ENCODE measurements at places on chromosomes 6 and 20. TPM values are rescaled to one million over a fixed set of nuclear protein-coding genes. Genes with fewer than 3 reads are reported as not detected.

CTSZ gene
- total RNA-seq, result 35.3 TPM

DNAH8 gene
- total RNA-seq, result 0.11 TPM

TP53TG5 gene
- not detected for total RNA-seq

MUC21 gene
- not detected for total RNA-seq

EMILIN3 gene
- total RNA-seq, result not detected

C20orf141 gene
- total RNA-seq, result not detected

TXNDC5 gene
- 79.8 TPM for total RNA-seq

CCN6 gene
- total RNA-seq, result not detected

C2 gene
- 0.73 TPM for total RNA-seq

SLC52A3 gene
- total RNA-seq, result not detected

RGS17 gene
- 0.02 TPM for total RNA-seq

RBL1 gene
- 45.0 TPM for total RNA-seq

BPIFB2 gene
- total RNA-seq, result not detected

BPIFB1 gene
- total RNA-seq, result not detected

FNDC1 gene
- 0.04 TPM for total RNA-seq

LHFPL5 gene
- not detected for total RNA-seq

ABHD16B gene
- not detected for total RNA-seq

RBBP8NL gene
- not detected for total RNA-seq

ZNF341 gene
- total RNA-seq, result 5.0 TPM

RIPOR2 gene
- total RNA-seq, result 58.2 TPM

GCM1 gene
- total RNA-seq, result not detected

ADA gene
- 21.3 TPM for total RNA-seq

RFX6 gene
- total RNA-seq, result not detected

BRD2 gene
- total RNA-seq, result 373 TPM

PBOV1 gene
- total RNA-seq, result not detected

IGF2R gene
- 93.7 TPM for total RNA-seq

MMS22L gene
- total RNA-seq, result 32.0 TPM

All from CD8-positive, alpha-beta memory T cell (primary cell).